ENCODE measurements at places on chromosomes 6 and 20.

- no peak for DNase-seq
Observed at GRCh38 chr6:56594699-56595098, 48.0 kb downstream of the DST start.

DNA sequence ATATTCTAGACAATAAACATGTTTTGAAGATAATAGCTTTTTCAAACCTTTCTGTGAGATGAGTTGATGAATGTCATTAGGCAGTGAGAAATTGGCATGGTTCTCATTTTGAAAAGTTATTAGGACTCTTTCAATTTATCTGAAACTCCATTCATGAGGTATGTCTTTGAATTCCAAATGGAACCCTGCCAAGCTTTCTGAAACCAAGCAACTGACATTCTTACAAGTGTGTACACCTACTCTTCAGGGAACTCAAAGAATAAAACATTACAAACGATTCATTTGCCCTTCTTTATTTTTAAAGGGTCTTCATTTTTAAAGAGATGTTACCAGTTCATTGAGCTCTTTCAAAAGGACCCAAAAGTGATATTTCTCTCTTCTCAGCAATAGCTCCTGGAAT, 2.1 kb upstream of the TRDN start:
- DNase-seq, result no peak

DNA sequence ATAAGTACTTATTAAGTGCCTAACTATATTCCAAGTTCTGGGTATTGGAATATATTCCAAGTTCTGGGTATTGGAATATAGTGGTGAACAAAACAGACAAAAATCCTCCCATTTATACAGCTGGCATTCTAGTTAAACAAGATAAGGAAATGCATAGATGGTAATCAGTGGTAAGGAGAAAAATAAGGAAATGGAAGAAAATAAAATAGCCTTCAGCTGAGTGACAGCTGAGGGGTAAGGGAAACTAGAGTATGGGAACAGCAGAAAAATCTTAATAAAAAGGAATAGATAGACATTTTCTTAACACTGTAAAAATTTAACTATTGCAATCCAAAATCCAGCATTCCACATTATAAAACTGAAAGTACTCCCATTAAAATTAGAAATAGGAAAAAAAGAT, 17.2 kb upstream of the WFDC10A start:
- no peak for DNase-seq

- DNase-seq, result no peak
Observed at GRCh38 chr6:105588123-105588710, 185.3 kb upstream of the PREP start.

GRCh38 chr6:11245381-11246256, 13.2 kb upstream of the NEDD9 start:
- DNase-seq, result peak; percentile 85

- DNase-seq, result no peak
Observed at GRCh38 chr20:32479012-32479411, 106.1 kb downstream of the NOL4L start.

DNA sequence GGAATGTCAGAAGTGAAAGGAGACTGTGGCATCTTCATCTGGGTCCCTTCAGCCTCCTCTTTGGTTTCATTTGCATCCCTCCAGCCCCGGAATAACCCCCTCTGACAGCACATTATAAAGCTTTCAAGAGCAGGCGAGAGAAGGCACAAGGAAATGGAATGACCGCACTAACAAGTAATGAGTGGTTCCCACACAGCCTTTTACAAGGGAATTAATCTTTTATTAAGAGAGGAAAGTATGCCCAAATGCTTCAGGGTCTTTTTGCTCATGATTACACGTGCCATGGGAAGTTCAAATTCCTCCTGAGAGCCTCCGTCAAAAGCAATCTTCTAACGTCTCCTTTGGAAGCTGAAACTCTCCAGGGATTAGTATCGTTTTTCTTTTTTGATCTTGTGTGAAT, 347.0 kb downstream of the BTBD3 start:
- no peak for DNase-seq

GRCh38 chr6:68473433-68474210, 161.5 kb upstream of the ADGRB3 start:
- DNase-seq, result peak; percentile 59

DNA sequence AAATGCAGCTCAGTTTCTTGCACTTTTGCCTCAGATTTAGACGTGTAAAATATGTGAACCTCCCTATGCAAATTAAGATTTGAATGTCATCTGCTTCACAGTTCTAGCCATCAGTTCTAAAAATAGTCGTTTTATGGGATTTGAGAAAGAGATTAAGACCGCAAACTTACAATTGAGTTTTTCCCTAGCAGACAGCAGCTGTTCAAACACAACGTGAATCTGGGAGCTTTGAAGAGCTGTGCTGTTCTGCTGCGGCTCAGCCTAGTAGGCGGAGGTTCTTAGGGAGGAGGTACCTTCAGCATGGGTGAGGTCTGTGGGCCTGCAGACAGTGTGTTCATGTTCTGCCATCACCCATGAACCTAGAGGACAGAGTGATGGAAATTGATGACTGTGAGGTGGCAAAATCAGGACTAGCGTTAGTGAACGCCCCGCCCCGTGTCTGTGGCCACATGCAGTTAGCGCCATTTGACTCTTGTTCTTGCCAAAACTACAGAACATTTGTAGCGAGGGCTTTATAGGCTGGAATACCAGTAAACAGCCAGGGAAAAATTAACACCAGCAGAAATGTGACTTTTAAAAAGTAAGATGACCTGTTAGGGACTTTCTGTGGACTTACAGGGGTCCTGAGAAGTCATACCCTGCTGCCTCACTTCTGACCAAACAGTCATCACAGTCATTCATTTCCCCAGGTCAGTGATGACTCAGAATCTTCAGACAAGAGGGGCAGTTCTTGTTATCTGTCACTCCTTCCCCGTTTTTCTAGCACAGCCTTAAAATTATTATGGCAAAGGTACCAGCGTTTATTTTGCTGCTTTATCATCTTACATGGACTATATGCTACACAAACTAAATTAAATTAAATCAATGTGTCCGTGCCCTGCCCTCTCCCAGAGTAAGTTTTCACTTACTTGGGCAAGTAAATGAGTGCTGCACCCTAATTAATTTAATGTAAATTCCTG, 84.3 kb upstream of the TMEM181 start:
- DNase-seq, result peak; percentile 66

DNA sequence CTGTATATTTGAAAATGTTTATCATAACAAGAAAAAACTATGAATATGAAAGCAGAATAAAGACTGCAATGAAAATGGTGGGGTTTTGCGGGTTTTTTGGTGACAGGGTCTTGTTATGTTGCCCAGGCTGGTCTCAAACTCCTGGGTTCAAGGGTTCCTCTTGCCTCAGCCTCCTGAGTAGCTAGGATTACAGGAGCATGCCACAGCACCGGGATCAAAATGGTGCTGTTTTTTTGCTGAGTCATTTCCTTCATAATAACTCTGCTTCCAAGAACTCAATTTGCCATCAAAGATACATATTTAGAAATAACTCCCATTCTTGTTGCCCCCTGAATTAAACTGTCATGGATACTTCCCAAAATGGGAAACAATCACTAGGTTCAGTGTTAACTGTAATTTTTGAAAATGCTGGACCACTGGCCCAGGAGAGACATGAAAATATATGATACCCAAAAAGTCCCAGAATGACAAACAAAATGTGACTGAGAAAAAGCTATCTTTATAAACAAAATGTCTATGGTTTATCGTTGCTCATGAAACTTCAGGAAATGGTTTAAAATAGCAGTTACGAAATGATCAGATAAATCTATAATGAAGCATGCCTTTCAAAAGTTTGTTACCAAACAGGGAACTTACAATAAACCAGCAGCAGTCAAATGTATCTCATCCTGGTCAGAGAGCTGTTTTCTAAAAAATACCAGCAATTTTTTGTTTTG, 32.2 kb downstream of the ILRUN start:
- DNase-seq, result peak; percentile 20

DNA sequence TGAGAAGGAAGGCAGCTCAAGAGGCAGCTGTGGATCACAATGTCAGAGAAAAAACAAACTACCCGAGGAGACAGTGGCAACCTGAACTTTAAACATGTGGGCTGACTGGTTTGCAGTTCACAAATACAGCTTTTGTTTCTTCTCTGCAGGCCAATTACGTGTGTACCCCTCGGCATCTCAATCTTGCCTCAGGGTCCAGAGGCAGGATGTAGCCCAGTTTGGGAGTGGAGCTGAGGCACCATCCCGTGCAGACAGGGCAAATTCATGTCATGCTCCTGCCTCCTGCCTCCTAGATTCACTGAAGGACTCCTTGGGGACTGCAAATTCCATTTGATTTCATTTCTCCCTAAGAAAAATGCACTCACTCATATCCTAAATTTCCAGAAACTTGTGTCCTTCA, 94.2 kb upstream of the KCNK16 start:
- peak; percentile 73 for DNase-seq

- DNase-seq, result no peak
Observed at GRCh38 chr6:156423075-156423474, 354.1 kb upstream of the ARID1B start.

- DNase-seq, result no peak
Observed at GRCh38 chr6:99091985-99092384, 144.2 kb upstream of the FBXL4 start.

- DNase-seq, result no peak
Observed at GRCh38 chr20:33549229-33549999, 59.5 kb downstream of the CBFA2T2 start.

- DNase-seq, result no peak
Observed at GRCh38 chr6:80077067-80077466, 29.4 kb upstream of the BCKDHB start.

- no peak for DNase-seq
Observed at GRCh38 chr20:19448632-19449031, 236.2 kb downstream of the SLC24A3 start.

- peak; percentile 65 for DNase-seq
Observed at GRCh38 chr6:7723041-7723447, 2.9 kb upstream of the BMP6 start.

- DNase-seq, result no peak
Observed at GRCh38 chr20:51608061-51608460, 65.5 kb upstream of the NFATC2 start.

GRCh38 chr20:58893355-58894120, 41.0 kb downstream of the GNAS start:
- no peak for DNase-seq

DNA sequence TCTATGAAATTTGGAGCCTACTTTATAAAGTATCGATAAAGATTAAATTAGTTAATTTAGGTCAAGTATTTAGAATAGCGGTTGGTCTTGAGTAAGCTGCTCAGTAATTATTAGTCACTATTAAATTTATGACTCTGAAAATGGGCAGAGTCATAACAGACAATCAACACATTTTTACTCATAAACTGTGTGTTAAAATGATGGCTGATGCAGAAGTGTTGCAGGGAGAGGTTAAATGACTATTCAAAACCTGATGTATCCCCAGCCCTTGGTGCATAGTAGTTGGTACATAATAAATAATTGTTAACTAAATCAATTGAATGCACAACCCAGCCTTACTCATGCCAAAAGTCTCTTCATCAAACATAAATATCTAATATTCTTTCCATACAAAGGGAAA, 30.6 kb downstream of the HIVEP2 start:
- DNase-seq, result no peak

DNA sequence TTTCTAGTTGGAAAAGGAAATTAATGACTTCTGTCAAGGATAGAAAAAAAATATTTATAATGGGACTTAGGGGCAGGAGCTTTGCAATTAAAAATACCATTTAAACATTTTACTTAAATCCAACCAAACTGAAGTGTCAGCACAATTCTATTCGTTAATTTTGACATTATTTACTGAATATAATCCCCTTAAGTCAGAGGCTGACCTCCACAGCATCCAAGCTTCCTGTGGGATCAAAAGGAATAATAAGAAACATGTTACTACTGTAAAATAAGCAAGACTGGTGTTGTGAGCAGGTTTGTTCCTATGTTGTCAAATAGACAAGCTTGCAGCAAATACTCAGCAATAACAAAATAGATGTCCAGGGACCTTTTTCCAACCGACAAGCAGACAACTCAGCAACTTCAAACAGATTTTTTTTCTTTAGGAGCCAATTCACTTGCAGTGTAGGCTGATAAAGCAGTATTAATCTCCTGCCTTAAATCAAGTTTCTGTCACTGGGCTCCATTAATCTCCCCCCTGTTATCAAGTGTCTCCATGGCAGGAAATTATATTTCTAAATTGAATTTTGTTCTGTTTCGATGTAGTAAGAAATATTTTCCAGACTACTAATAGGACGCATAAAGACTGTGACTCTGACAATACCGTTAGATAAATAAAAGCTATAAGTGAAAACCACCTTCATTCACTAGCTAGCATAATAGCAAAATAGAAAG, 157.4 kb downstream of the HACE1 start:
- no peak for DNase-seq

DNA sequence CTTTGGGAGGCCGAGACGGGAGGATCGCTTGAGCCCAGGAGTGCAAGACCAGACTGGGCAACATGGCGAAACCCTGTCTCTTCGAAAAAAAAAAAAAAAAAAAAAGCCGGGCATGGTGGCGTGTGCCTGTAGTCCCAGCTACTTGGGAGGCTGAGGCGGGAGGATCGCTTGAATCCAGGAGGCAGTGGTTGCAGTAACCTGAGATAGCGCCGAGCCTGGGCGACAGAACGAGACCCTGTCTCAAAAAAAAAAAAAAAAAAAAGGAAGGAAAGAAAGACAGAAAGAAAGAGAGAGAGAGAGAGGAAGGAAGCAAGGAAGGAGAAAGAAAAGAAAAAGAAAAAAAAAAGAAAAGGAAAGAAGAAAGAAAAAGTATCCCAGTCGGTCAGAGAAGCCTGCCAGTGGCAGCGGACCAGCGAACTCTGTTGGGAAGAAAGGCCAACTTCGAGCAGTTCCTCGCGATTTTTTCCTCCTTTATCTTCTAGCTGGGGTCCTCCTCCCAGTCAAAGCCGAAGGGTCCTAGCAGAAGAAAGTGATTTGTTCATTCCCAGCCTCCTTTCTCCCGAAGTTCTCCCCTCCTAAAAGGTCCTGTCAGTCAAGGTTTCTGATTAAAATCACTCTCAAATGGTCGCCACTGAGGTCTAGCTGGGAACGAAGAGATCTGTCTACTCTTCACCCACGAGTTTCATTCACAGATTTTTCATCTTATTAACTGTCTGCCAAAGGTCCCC, 2.4 kb upstream of the SYCP2L start:
- DNase-seq, result no peak

DNA sequence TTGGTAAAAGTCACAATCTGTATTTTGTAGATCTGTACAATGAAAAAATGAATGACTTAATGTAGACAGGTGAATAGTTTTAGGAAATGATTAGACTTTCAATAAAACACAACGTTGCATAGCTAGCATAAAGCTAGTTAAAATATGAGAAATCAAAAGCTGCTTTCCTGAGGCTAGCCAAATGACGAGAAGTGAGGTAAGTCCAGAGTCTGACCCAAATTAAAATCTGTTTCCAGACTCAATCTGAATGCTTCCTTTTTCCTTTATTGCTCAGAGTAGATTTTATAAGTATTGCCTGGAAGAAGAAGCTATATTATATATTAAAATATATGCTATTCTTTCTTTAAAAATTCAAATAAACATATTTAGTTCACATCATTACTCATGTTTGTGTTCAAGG, 615.4 kb downstream of the CD109 start:
- no peak for DNase-seq

- no peak for DNase-seq
Observed at GRCh38 chr6:99882128-99882702, 111.8 kb downstream of the MCHR2 start.

Measured in fibroblast of skin of left quadriceps (primary cell).